ENCODE measurements at places on chromosomes 3 and 15.

- no peak for DNase-seq
Measured at GRCh38 chr3:52041118-52041731, 15.1 kb downstream of the DUSP7 start.

DNA sequence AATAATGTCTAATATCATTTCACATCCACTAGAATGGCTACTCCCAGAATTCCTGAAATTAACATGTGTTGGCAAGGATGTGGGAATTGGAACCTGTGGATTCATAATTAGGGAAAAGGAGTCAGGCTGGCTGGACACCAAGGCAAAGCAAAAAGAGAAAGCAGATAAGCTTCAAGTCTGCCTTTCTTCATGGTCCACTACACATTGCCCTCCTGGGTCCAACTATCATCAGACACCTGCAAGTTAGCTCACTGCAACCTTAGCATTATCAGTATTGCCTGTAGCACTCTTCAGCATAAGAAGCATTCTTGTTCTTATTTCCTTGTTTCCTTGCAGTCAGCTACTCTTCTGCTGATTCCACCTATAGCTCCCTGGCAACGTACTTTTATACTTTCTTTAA is 124.3 kb downstream of the ZNF280D start:
- DNase-seq, result no peak

GRCh38 chr3:17581421-17582080 is 160.9 kb downstream of the TBC1D5 start:
- no peak for DNase-seq

- DNase-seq, result no peak
Measured at GRCh38 chr3:121467085-121467484, 78.7 kb downstream of the POLQ start.

DNA sequence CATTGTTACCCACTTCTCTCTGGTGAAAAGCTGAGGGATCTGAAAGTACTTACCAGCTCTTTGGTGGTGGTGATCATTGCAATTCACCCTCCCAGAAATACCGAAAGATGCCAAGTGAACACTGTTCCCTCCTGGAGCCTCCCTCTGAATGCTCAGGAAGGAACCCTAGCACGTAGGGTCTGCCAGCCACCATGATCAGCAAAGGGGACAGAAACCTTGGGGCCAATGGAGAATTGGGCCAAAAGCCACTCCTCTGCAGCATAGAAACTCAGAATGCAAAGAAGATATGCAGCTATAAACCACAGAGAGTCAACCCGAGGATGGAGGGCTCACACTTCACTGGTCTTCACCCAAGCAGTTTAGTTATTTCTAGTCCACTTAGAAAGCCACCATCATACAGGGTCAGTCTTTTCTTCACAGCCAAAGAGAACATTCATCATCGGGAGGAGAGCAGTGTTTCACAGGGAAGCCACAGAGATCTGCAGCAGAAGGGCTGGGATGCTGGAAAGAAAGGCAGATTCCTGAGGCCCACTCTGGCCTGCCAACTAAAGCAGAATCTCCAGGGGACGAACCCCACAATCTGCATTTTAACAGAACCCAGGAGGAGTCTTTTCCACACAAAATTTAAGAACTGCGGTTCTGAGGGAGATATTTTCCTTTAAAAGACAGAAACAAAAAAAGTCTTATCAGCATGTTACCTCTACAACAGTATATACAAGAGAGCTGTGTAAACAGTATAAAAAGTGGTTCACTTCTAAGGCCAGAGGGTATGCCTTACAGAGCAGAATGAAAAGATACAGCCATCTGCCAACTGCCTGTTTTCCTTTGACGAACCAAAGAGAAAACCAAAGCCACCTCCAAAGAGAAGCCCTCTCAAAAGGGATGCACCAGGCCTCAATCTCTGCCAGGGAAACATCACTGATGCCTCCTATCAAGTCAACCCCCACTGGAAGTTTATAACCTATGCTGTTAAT is 11.3 kb downstream of the TBC1D2B start:
- DNase-seq, result no peak

DNA sequence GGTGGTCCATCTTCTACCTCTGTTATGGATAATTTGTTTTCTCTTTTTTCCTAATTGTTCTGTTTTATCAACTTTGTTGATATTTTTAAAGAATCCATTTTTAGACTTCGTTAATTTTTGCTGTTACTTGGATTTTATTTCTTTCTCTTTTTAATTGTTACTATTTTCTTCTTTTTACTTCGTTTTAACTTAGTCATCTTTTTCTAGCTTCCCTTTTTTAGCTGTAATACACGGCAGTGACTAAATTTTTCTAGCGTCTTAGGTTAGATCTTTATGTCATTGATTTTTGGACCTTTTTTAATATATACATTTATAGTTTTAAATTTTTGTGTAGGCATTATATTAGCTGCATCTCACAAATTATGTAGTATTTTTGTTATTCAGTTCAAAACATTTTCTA is 33.1 kb downstream of the ARIH2 start:
- no peak for DNase-seq

DNA sequence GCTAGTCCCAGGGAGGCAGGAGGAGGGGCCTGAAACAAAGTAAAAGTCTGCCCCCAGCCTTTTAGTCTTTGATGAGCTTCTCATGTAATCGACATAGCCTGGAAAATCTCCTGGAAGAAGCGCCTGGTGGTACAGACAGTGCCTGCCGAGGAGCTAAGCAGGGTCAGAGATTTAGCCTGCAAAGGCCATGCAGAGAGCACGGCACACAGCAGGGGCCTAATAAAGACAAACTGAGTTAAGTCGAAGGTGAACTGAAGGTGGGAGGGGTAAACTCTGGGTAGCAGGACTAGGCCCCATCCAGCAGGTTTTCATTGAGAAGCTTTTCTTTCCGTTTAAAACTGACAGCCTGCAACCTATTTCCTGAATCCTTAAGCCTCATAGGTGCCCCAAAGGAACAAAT is 115.5 kb upstream of the ABHD17C start:
- DNase-seq, result no peak

GRCh38 chr3:140686948-140687347 is 9.1 kb downstream of the TRIM42 start:
- DNase-seq, result no peak

DNA sequence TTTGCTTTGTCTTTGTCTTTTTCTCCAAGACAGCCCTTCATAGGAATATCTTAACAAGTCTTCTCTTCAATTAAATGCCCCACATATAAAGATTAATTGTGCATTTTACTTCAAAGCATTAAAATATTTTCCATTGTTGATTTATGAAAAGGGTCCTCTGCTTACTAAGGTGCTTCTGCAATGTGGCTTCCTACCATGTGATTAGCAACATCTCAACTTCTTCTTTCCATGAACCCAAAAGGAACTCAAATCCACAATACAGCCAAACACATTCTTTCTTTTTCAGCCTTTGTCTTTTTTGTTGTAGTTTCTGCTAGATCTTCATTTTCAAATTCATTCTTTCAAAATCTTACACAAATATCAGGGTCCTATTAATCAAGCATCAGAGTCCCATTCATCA is 309.2 kb downstream of the NSUN3 start:
- DNase-seq, result no peak

GRCh38 chr3:113514265-113514769 is 639 bp downstream of the SPICE1 start:
- DNase-seq, result no peak

GRCh38 chr3:190848870-190849269 is 13.6 kb downstream of the GMNC start:
- DNase-seq, result no peak

DNA sequence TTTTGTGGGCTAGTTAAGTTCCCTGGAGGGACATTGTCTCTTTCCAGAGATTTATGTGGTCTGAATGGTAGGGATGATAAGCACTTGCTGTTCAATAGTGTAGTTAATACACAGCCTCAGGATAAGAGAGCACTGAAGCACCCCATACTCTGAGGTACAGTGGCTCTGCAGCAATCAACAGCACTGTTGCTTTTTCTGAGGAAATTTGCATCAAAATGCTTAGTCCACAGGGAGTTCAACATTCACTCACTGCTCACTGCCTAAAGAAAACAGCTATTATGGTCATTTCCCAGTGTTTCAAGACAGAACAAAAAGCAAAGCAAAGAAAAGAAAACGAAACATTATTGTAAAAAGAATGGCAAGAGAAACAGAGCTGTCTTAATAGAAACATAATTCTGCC is 441.9 kb downstream of the PLOD2 start:
- DNase-seq, result no peak

All from cardiac muscle cell (in vitro differentiated cells and primary cell).